ENCODE measurements at places on chromosomes 11 and 22.
A peak's percentile ranks its signal among the peaks of the same experiment; 100 is the strongest.

GRCh38 chr11:79179087-79179486 lies 261.7 kb downstream of the TENM4 start:
- DNase-seq = no peak

GRCh38 chr11:116730601-116731000 lies 42.2 kb downstream of the BUD13 start:
- no peak for DNase-seq

DNA sequence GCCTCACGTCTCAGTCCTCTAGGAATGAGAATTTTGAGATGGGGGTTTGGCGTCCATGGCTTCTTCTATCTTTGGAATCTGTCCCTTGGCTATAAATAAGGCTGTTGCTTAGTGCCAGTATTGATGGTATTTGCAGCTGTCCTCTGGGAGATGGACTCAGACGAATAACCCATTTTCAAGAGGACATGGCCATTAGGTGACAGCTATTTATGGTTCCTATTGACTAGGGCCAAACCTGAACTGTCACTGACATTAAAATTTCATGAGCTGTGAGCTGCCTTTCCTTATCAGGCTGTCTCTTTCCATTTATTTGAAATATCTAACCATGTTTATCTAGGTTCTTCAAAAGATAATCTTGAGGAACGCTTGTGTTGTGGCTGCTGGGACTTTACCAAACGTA lies 92.7 kb downstream of the NAV2 start:
- no peak for DNase-seq

DNA sequence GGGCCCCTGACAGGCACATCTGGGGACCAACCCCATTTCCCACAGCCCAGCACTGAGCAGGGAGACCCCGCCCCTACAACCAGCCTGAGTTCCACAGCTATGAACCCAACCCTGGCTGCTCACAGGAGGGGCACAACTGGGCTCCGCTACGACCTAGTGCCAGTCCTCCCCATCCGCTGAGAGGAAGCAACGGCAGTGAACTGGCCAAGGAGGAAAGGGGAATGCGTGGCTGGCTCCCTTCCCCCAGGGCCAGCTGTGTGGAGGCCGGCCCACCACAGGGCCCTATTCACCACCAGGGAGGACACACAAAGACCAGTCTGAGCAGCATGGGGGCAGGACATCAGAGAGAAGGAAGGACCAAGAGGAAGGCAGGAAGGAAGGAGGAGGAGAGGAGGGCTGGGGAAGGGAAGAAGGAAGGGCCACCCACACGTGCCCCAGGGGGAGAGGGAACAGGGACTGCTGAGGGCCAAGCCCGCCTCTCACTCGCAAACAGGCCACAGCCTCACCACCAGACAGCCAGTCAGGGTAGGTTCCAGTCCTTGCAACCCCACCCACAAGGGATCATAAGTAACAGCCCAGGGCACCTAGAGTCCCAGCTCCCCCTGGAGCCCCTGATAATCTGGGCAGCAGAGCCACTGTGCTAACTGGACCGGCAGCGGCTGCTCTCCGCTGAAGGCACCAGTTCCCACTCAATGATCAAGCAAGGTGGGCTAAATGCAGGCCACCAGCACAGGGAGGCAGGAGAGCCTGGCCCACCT lies 8.5 kb upstream of the GAL3ST1 start:
- no peak for DNase-seq

DNA sequence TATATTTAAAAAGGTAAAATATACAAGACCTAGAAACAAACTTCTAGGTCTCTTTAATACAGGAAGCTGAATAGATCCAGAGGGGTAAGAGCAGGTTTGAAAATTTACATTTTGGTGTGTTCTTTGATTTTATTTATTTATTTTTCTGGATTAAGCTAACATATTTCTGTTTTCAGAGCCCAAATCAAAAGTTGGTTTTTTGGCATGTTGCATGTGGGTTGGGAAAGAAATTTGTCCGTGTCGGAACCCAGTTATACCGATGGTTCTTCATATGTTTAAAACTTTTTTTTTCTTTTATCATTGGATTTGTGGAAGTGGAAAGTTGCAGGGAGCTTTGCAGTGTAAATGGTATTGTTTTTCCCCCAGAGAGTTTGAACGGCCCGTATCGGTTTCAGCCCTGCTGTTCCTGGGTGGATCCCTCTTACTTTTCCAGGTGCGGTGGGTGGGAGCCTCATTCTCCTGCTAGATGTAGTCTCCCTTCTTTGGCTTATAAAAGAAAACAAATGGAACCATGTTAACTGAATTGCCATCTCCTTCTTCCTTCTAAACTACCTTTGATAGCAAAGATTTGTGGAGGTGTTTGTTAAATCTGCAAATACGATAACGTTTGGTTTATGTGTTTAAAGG lies 746 bp downstream of the CTNND1 start:
- DNase-seq = peak; percentile 31

DNA sequence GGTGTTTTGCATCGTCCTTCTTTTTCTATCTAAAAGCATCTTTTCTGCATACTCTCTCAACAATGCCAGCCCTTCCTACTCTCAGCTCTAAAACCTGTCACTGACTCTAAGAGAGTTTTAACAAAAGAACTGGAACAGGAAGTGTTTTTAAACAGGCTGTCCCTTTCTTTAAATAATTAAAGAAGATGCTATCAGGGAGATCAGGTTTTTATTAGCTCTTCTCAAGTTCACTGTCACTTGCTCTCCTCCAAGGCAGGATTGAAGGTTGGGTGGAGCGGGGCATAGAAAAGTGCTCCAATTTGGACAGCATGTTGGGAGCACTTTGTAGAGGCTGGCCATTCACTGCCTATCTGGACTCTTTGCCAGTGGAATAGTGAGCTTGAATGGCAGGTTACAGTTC lies 56.4 kb upstream of the BARX2 start:
- DNase-seq = no peak

DNA sequence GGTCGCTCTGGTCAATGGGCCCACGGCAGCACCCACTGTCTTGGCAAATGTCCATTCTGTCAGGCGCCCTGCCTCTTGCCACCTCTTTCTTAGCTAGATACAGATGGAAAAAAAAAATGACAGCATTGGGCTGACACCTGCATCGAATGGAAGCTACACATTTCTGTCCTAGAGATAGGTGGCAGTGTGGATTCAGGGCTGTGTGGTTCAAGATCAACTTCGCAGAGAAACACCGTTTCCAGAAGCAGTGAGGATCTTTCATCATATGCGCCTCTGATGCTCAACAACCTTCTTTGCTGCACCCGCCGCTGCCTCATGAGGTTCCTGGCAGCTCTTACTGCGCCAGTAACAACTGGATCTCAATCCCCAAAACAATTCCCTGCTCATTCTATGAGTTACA lies 236.3 kb downstream of the KIRREL3 start:
- DNase-seq = peak; percentile 8

GRCh38 chr11:62965574-62965973 lies 19.2 kb downstream of the SLC22A6 start:
- DNase-seq = no peak

DNA sequence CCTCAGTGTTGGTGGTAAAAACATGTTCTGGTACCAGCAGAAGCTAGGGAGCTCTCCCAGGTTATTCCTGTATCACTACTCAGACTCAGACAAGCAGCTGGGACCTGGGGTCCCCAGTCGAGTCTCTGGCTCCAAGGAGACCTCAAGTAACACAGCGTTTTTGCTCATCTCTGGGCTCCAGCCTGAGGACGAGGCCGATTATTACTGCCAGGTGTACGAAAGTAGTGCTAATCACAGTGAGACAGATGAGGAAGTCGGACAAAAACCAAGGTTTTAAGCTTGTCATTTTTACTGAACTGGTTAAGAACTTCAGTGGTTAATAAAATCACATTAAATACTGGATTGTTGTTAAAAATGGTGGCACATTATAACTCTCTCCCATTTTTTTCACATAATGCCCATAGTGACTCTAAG lies 42.6 kb upstream of the VPREB1 start:
- DNase-seq = no peak

- no peak for DNase-seq
Observed at GRCh38 chr11:10197091-10197490, 96.9 kb downstream of the SBF2 start.
